ENCODE measurements at places on chromosomes 2 and 18.

DNA sequence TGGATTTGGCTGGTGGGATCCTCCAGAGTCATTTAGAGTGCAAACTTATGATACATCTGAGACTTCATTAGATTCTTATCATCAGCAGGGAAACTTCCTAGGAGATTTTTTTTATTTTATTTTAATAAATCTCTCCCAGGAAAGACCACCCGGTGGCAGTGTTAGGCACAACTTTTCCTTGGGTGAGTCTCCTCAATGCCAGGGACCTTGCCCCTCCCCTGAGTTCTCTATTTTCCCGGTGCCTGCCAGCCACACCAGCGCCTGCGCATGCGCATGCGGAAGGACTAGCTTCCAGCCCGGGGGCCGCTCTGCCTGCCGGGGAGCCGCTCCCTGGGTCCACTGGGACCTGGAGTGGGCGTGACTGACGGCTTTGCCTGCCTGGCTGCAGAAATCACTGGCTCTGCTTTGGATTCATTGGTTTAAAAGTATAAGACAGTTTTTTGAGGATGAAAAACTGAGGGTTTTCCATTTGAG lies 86.6 kb downstream of the TMEM182 start:
- peak; percentile 82 for DNase-seq

- DNase-seq = no peak
Measured at GRCh38 chr2:165700531-165700930, 93.5 kb downstream of the GALNT3 start.

GRCh38 chr2:10407841-10408648 lies 40.1 kb downstream of the ODC1 start:
- DNase-seq = no peak

DNA sequence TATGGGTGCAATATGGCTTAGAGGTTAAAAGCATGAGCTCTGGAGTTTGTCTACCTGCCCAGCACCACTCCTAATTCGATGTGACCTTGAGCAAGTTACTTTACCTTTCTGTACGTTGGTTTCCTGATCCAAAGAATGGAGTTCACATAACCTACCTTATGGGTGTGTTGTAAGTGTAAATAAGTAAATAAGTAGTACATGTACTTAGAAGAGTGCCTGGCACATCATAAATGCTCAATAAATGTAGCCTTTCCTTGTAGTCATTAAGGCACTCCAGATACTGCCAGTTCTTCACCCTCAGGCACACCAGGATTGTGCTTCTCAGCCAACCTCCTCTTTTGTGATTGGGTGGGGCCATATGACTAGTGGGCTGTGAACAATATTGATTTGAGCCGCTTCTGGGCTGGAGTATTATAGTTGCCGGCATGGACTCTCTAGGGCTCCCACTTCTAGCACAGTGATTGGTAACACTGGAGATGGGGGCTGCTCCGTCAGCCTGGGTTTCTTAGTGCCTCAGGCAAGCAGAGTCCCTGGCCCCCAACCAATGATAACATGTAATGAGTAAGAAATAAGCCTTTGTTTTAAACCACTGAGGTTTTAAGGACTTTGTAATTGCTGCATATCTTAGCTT lies 101.7 kb upstream of the NOSTRIN start:
- DNase-seq = no peak

GRCh38 chr18:76914314-76914713 lies 92.0 kb downstream of the ZNF236 start:
- DNase-seq = no peak

- no peak for DNase-seq
Measured at GRCh38 chr18:25112821-25113434, 239.0 kb downstream of the ZNF521 start.

DNA sequence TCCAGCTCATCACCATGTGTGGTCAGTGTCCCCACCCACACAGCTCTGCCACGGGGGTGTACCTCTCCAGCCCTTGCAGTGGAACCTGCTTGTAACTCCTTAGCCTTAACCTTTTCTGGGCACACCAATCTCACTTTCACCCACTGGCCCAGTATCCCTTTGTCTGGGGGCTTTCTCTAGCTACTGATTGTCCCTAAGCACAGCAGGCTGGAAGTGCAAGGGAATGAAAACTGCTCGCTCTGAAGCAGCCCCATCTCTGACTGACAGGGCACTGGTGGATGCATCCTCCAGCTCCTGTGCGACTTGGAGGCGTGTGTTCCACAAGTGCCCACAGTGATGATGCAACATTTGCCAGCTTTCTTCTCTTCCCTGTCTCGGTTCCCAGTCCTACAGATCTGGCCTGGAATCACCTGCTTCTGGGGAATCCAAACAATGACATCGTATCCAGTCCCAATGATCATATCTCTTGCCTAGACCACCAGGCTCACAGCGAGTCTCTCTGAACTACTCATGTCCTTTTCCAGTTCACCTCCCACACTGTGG lies 33.6 kb downstream of the SCTR start:
- DNase-seq = no peak

DNA sequence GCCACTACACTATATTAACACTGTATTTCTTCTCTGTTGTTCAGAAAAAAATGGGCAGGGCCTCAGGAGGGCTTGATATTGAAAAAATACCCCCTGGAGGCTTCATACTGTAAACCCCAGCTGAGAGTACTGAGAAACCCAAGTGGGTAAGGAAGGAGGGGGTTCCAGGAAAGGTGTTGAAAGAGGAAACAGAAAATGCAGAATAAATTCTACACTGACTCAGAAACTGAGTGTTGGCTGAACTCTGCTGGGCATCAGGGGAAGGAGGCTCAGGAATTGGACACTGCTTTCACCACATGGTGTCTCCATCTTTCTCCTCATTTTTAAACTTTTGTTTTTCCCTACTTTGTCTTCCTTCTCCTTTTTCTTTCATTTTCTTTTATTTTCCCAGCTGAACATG lies 253.7 kb downstream of the DYM start:
- DNase-seq = no peak

- peak; percentile 16 for DNase-seq
Measured at GRCh38 chr2:219104107-219105035, 43.6 kb upstream of the IHH start.

- no peak for DNase-seq
Measured at GRCh38 chr2:175930504-175930903, 71.6 kb downstream of the LNPK start.

GRCh38 chr2:78315368-78315767 lies 710.1 kb upstream of the REG3G start:
- no peak for DNase-seq

DNA sequence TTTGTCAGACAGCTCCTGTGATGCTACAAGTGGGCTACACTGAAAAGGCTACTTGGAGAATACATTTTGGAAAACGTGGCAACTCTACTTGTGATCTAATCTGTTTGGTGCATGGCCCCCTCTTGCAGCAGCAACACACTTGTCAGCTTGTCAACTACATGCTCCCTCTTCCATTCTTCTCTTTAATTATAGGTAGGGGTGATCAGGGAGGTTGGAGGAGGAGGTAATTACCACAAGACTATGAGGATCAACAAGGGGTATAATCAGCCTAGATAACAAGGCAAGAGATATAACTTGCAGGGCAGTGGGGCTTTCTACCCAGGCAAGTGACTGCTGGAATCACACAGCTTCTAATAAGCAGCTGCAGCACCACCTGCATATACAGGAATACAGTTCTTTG lies 104.9 kb downstream of the ACVR1 start:
- DNase-seq = no peak
